ENCODE measurements at places on chromosomes 13 and 19.

DNA sequence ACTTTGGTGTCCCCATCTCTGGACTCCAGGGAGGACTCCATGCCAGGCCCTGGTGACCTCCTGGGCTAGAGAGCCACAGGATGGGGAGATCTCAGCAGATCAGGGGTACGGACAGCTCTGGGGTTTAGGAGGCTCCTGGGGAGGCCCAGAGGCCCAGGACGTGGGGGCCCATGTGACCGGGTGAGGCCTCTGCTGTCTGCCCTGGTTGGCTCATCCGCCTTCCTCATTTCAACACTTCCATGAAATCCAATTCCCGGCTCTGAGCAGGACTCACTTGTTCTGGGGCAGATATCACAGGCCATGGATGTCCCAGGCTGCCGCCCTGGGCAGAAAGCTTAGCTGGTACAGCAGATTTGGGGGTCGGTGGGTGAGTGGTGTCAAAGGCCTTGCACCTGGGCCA lies 1.1 kb upstream of the PRAM1 start:
- no peak for DNase-seq

DNA sequence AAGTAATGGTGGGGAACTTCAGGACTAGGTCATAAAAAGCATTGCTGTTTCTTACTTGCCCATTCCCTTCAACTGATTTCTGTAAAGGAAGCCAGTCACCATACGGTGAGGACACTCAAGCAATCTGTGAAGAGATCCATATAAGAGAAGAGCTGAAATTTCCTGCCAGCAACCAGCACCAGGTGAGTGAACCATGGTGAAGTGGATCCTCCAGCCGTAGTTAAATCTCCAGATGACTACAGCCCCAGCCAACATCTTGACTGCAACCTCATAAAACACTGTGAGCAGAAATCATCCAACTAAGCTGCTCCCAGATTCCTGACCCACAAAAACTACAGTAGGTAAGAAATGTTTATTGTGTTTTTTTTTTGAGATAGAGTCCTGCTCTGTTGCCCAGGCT lies 3.8 kb upstream of the SLC6A16 start:
- no peak for DNase-seq

- DNase-seq: no peak
Measured at GRCh38 chr19:46441866-46442265, 13.1 kb upstream of the PNMA8C start.

GRCh38 chr13:24520733-24521132 lies 8.2 kb upstream of the PARP4 start:
- no peak for DNase-seq

GRCh38 chr19:41753159-41753558 lies 2.2 kb upstream of the CEACAM6 start:
- no peak for DNase-seq

GRCh38 chr13:45953082-45953481 lies 99.5 kb downstream of the ZC3H13 start:
- no peak for DNase-seq

DNA sequence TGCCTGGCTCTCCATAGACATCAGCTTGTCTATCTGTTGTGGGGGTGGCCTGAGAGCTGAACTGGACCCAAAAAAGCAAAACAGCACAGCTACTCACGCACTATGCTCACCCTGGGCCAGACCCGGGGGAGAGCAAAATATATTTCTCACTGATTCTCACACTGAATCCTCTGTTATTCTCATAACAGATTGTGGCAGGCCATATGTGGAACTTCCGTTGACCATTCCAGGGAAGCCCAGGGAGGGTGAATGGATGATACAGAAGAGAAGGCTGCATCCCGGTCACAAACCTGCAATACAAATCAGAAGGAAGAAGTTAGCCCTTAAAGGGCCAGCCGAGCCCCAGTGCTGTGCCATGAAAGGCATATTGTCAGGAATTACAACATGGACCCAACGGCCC lies 362.5 kb downstream of the ZNF536 start:
- no peak for DNase-seq

DNA sequence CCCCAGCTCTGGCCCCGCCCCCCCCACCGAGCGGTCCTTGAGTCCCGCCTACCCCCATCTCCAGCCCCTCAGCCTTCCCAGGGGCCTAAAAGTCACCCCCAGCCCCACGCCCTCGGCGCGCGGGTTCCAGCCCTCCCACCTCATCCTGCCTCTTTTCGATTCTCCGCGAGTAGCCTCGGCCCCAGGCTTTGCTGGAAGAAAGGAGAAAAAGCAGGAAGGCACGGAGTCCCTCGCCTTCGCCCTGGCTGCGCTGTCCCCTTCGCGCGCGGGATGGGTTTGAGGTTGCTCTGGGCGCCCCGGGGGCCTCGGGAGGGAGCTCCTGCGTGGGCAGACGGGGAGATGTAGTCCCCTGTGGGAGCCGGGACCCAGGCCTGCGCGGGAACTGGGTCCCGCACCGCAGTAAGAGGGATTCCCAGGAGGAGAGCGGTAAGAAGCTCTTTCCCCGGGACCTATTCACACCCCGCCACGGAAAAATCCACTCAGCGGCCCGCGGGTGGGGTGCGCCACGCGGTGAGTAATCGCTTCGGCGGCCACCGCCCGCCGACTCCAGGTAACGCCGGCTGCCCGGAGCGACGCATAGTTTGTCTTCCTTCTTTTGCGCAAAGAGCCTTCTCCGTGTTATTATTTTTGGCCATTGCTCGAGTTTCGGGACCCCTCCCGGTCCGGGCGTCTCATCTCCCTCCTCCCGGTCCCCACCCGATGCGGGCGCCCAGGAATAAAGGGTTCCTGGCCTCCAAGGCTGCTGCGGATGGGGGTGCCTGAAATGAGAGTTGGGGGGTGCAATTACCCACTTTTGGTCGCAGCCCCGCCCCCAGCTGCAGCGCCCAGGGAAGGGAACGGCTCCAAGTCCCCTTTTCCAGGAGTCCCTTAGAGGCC lies 865 bp upstream of the CRLF1 start:
- no peak for DNase-seq

DNA sequence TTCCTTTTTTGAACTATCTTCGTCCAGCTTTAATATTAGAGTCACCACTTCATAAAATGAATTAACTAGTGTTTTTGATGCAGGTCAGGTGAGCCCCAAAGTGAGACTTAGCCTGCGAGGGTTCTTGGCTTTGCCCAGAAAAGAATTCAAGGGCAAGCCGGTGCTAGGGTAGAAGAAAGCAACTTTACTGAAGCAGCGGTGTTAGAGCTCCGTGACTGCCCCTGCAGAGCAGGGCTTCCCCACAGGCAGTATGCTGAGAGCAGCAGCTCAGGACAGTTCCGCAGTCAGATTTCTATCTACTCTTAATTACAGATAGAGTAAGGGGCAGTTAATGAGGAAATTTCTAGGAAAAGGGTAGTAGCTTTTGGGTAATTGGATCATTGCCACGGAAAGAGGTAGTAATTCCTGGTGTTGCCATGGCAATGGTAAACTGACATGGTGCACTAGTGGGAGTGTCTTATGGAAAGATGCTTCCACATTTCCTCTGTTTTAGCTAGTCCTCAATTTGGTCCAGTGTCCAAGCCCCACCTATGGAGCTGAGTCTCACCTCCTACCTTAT lies 432.2 kb upstream of the ZNF507 start:
- DNase-seq: no peak

DNA sequence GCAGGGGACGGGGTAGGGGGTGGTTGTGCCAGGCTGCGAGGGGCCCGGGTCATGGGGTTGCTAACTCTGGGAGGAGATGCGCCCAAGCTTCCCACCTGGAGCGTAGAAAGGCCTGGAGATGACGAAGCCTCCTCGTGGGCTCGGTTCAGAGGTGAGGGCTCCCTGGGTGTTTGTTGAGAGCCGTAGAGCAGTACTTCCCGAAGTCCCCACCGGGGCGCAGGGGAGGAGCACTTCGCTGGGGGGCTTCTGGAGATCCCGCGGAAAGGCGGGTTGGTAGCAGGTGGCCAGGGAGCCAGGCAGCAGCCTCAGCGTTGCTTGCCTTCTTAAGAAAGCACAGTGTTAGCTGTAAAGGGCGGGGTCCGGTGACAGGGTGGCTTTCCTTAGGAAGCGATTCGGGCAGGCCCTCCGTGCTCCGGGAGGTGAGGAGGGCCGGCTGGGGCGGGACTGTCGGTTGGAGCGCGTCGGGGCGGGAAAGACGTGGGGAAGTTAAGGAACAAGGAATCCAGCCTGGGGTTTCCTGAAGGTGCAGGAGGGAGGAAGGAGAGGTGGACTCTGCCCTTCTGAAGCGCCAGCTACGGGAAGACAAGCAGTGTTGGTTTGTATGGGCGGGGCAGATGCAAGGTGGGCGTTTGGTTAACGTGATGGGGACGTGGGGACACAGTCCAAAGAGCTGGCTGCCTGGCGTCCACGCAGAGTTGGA lies 3.3 kb downstream of the VSTM2B start:
- DNase-seq: no peak

DNA sequence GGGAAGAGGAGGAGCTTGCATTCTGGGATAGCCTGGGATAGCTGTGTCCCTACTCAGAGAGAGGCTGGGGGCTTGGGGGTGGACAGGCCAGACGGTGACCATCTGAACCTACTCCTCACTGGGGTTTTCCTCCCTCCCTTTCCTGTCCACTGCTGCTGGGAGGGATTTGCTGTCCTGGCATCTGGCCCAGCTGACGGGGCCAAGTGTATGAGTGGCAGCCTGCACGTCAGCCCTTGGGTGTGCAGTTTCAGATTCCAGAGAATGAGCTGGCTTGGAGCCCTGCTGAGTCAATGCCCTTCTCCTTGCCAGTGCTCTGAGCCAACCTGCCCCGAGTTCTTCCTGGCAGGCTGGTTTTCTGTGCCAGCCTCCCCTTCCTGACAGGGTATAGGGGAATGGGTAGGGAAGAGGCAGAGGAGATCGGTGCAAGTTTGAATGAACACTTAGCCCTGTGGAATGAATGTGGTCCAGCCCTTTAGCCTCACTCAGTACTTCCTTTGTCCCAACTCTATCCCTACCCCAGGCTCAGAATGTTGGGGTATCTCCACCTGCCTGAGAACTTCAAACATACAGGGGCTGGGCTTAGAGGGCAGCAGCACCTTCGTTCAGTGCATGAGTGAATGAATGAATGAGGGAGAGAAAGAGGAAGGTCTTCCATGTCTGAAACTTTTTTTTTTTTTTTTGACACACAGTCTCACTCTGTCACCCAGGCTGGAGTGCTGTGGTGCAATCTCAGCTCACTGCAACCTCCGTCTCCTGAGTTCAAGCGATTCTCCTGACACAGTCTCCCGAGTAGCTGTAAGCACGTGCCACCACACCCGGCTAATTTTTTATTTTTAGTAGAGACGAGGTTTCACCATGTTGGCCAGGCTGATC lies 1.8 kb upstream of the ANGPTL4 start:
- peak; percentile 99 for DNase-seq

DNA sequence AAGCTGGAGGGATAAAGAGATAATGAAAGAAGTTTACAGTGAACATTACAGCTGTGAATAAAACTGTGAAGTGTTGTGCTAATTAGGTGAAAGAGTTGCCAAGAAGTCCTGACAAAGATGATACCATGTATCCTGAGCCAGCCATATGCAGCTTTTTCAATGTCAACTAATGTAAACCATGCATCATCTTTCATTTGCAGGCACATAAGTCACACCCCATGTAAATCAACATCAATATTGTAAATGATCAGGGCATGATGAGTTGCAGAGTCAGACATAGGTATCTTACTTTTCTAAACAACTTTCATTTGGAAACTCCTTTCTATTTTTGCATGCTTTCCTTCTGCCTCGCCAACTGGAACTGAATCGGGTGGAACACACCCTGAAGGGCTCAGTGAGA lies 569.1 kb downstream of the TBC1D4 start:
- no peak for DNase-seq

DNA sequence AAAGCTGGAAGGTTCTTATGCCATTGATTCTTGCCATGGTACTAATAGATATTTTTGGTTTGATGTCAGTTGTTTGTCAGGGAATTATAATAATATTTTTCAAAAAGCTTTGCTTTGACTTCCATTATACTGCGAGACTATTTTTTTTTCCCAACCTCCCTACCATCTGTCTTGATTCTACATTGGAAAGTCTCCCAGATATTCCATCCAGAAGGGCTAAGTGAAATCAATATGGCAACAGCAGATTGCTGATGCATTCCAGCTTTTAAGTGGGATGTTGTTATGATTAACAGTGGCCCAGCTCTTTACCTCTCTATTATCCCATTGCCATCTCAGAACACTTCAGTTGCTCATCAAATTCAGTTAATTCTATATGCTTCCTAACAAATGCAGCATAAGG lies 247.4 kb downstream of the OXGR1 start:
- DNase-seq: no peak

DNA sequence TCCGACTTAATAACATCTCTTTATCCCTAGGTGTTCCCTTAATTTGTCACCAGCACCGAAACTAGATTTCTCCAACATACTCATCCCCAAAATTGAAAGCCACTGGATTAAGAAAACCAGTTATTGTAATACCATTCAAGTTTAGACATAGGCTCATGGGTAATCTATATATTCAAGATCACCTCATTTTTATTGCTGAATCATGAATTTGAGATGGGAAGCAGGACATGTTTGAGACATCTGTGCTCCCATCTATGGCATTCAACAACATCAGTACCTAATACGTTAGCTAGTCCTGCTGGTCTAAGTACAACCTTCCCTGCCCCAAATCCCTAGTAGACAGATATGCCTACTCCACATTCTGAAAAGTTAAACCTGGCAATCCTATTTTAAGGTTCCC lies 820.6 kb downstream of the PCDH9 start:
- DNase-seq: no peak

DNA sequence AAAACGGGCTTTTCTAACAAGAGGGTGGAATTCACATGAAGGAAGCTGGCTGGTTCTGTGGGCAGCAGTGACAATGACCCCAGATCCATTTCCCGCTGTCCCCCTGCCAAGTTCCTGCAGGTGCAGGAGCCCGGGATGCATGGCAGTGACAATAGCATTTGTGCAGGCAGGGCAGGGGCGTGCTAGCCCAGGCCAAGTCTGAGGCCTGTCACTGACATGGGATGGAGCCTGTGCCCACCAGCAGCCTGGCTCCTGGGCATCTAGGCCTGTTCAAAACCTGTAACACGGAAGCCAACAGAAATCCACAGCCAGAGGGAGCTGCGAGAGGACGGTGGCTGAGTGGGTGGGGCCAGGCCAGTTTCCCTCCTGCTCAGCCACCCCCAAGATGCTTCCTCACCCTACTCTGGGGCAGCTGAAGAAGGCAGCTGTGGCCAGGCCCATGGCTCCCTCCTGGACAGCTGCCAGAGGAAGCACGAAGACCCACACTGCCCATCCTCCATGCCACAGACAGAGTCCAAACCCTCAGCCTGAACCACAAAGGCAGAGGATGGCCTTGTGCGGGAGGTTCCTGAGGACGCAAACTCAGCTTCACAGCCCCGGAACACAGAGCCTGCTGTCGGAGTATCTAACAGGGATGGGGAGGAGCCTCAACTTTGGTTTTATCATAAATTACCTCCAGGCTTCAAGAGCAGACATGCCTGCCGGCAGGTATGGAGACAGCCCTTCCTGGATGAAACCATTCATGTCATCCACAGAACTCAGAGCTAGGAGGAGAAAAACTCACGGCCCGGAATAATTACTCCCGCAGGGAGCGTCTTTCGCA lies 74.0 kb downstream of the CEBPG start:
- no peak for DNase-seq
